ENCODE measurements at places on chromosomes 13 and 19. TPM values are rescaled to one million over a fixed set of nuclear protein-coding genes. Genes with fewer than 3 reads are reported as not detected.
A peak's percentile ranks its signal among the peaks of the same experiment; 100 is the strongest.

DNA sequence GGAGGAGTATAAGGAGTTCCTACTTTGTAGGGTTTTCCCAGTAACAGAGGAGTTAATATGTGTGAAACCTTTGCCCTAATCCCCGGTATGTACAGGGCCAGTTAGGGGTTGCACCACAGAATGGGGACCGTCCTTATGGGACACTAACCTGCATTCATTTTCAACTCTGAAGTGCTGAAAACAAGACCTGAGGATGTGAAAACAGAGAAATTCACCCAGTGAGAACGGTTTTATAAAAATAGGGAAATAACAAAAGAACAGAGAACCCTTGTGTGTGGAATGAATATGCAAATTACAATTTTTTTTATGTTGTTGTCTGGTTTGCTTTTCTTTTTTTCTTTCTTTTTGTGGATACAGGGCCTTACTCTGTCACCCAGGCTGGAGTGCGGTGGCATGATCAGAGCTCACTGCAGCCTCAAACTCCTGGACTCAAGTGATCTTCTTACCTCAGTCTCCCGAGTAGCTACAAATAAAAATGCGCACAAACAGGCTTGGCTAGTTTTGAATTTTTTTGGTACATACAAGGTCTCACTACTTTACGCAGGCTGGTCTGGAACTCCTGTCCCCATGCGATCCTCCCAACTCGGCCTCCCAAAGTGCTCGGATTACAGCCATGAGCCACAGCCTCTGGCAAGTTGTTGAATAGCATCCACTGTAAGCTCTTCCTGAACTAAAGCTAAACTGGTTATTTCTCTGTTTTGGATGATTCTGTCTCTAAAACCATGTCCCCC, 10.6 kb downstream of the CLC start:
- peaks cover 2% of the 10 kb centered on the region for H3K4me1 ChIP-seq
- peaks cover 11% of the 10 kb centered on the region for H3K27me3 ChIP-seq
- H3K27ac ChIP-seq: no peak overlapping the region
- no peak for DNase-seq

Gene C13orf42
- not detected for total RNA-seq

DNA sequence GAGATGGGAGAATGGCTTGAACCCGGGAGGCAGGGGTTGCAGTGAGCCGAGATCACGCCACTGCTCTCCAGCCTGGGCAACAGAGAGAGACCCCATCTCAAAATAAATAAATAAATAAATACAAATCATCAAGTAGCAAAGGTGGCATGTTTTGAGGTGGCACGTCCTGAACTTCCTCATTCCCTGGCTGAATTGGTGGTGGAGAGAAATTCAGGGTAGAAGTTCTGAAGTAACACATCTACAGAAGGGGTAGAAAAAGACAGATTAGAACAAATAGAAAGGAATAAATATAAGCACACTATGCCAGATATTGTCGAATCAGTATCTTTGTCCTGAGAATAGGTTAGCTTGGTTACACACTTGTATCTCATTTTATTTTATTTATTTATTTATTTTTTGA, 6.3 kb downstream of the IFI30 start:
- no peak for DNase-seq
- no peak overlapping the region for H3K27ac ChIP-seq
- no peaks in the 10 kb centered on the region for H3K4me1 ChIP-seq
- H3K27me3 ChIP-seq: no peaks in the 10 kb centered on the region

Gene ACER1
- 0.14 TPM for total RNA-seq

DNA sequence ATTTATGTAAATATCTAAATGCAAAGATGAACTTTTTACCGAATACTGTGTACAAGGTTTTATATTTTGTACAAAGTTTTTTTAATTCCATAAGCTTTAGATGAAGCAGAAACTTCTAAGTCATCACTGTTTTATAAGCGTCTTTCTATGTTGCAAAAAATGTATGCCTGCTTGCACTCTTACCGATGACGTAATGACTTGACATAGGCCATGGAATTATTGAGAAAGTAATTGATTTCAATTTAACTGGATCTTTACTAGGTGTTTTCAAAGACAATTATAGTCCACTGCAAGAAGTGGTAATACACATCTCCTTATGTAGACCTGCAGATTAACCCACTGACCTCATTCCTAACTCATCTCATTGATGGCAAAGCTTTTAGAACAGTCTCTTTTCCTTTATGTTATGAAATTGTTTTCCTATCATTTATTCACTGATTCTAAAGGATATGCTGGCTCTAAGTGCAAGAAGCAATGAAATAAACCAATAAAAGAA, 10.4 kb downstream of the DACH1 start:
- no peaks in the 10 kb centered on the region for H3K36me3 ChIP-seq
- no peak for DNase-seq
- no peak overlapping the region for H3K4me3 ChIP-seq
- H3K27me3 ChIP-seq: peaks cover 2% of the 10 kb centered on the region

GRCh38 chr13:80030491-80030890, 310.4 kb downstream of the SPRY2 start:
- H3K4me1 ChIP-seq: no peaks in the 10 kb centered on the region
- H3K4me3 ChIP-seq: no peak overlapping the region
- H3K27me3 ChIP-seq: no peaks in the 10 kb centered on the region
- no peak overlapping the region for H3K27ac ChIP-seq

DNA sequence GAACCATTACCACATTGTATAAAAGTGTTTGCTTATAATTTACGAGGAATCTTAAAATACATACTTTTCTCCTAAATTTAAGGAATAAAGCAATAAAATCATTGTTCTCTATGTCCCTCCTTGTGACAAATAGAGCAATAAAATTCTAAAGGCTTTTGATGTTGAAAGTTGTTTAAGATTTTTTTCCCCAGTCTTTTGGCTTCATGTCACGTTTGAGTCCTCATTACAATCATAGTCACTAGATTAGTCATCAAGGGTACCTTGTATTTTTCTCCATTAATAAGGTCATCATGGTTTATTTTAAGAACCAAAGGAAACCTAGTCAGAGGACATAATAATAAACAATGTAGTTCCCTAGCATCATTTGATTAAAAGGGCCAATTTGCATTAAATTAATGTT, 3.2 kb downstream of the WBP4 start:
- no peak overlapping the region for H3K27ac ChIP-seq
- peaks cover 36% of the 10 kb centered on the region for H3K36me3 ChIP-seq
- no peak overlapping the region for H3K4me3 ChIP-seq
- no peaks in the 10 kb centered on the region for H3K27me3 ChIP-seq
- peaks cover 24% of the 10 kb centered on the region for H3K4me1 ChIP-seq
- DNase-seq: no peak

DNA sequence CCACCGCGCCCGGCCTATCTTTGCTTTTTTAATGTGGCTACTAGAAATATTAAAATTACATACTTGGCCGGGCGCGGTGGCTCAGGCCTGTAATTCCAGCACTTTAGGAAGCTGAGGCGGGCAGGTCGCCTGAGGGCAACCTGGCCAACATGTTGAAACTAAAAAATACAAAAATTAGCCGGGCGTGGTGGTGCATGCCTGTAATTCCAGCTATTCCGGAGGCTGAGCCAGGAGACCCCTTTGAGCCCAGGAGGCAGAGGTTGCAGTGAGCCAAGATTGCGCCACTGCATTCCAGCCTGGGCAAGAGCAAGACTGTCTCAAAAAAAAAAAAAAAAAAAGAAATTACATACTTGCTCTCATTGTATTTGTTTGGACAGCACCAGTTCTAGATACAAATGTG, 34.8 kb upstream of the DPRX start:
- H3K27ac ChIP-seq: no peak overlapping the region
- no peaks in the 10 kb centered on the region for H3K27me3 ChIP-seq
- no peak overlapping the region for H3K4me3 ChIP-seq

- H3K27me3 ChIP-seq: no peaks in the 10 kb centered on the region
- peaks cover 87% of the 10 kb centered on the region for H3K4me1 ChIP-seq
- H3K4me3 ChIP-seq: peak overlapping the region; percentile 40
- peaks cover 27% of the 10 kb centered on the region for H3K36me3 ChIP-seq
- peak; percentile 85 for DNase-seq
- H3K27ac ChIP-seq: peak overlapping the region; percentile 87
These were observed 17.4 kb downstream of the GPR183 start for GRCh38 chr13:99289674-99290337.

- peak; percentile 82 for DNase-seq
- H3K27ac ChIP-seq: peak overlapping the region; percentile 81
- no peak overlapping the region for H3K4me3 ChIP-seq
- H3K4me1 ChIP-seq: peaks cover 86% of the 10 kb centered on the region
- H3K27me3 ChIP-seq: no peaks in the 10 kb centered on the region
These were observed 36.1 kb downstream of the ACTN4 start for GRCh38 chr19:38683393-38684077.

Gene SYT5
- total RNA-seq: 0.22 TPM

DNA sequence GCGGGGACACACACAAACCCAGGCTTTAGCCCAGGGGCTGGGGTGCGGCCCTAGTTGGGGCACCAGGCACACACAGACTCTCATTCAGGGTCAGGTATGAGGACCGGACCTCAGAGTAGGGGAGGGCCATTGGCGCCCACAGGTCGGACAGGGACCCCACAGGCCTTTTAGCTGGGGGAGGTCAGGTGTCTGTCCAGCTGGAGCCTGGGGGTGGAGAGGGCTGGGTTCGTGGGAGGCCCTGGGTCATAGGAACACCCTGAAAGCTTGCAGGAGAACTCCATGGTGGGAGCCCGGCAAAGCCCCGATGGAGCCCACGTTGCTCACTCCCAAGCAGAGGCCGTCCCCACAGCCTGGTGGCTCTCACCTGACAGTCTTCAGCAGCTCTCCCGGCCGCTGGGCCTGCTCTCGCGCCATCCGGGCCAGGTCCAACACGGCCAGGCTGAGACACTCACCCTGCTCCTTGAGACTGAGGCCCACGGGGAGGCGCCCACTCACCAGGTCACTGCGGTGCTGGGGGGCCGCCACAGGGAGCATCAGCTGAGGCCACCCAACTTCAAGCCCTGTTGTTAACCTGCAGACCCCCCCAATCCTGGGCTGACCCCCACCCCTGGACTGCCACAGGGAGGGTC, 5.0 kb downstream of the JAK3 start:
- DNase-seq: no peak
- H3K27ac ChIP-seq: no peak overlapping the region
- H3K4me1 ChIP-seq: peaks cover 38% of the 10 kb centered on the region
- H3K4me3 ChIP-seq: no peak overlapping the region

Gene ZNF575
- total RNA-seq: 3.7 TPM

GRCh38 chr19:2575734-2576481, 100.0 kb downstream of the GADD45B start:
- no peak for DNase-seq
- H3K4me1 ChIP-seq: no peaks in the 10 kb centered on the region
- no peak overlapping the region for H3K27ac ChIP-seq
- no peaks in the 10 kb centered on the region for H3K36me3 ChIP-seq

Gene ZNF324
- 7.0 TPM for total RNA-seq

DNA sequence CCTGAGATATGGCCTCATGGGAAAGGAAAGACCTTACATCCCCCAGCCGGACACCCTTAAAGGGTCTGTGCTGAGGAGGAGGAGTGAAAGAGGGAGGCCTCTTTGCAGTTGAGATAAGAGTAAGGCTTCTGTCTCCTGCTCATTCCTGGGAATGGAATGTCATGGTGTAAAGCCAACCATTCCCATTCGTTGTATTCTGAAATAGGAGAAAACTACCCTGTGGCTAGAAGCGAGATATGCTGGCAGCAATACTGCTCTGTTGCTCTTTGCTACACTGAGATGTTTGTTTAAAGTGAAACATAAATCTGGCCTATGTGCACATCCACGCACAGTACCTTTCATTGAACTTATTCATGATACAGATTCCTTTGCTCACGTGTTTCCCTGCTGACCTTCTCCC, 783 bp upstream of the ZNF587B start:
- H3K36me3 ChIP-seq: peaks cover 32% of the 10 kb centered on the region
- no peak overlapping the region for H3K4me3 ChIP-seq
- no peaks in the 10 kb centered on the region for H3K27me3 ChIP-seq
- H3K4me1 ChIP-seq: peaks cover 23% of the 10 kb centered on the region
- no peak for DNase-seq

- peaks cover 41% of the 10 kb centered on the region for H3K4me1 ChIP-seq
- no peaks in the 10 kb centered on the region for H3K27me3 ChIP-seq
- peak overlapping the region; percentile 98 for H3K27ac ChIP-seq
- peaks cover 4% of the 10 kb centered on the region for H3K36me3 ChIP-seq
These were observed 416 bp downstream of the BCKDHA start for GRCh38 chr19:41398050-41398418.

GRCh38 chr19:34475026-34475974, 6.3 kb upstream of the WTIP start:
- DNase-seq: peak; percentile 62
- H3K27me3 ChIP-seq: peaks cover 9% of the 10 kb centered on the region
- H3K4me1 ChIP-seq: peaks cover 10% of the 10 kb centered on the region
- H3K4me3 ChIP-seq: no peak overlapping the region
- H3K27ac ChIP-seq: peak overlapping the region; percentile 81

GRCh38 chr13:108807841-108808240, 178.4 kb downstream of the MYO16 start:
- no peak overlapping the region for H3K27ac ChIP-seq
- DNase-seq: no peak
- no peak overlapping the region for H3K4me3 ChIP-seq
- no peaks in the 10 kb centered on the region for H3K27me3 ChIP-seq
- no peaks in the 10 kb centered on the region for H3K4me1 ChIP-seq

GRCh38 chr13:27666951-27667350, 45.3 kb downstream of the POLR1D start:
- no peaks in the 10 kb centered on the region for H3K27me3 ChIP-seq
- peaks cover 11% of the 10 kb centered on the region for H3K36me3 ChIP-seq
- H3K4me3 ChIP-seq: no peak overlapping the region
- H3K27ac ChIP-seq: no peak overlapping the region

GRCh38 chr19:29495901-29496441, 29.8 kb upstream of the VSTM2B start:
- no peak for DNase-seq
- peaks cover 2% of the 10 kb centered on the region for H3K27me3 ChIP-seq
- H3K4me3 ChIP-seq: no peak overlapping the region

Gene S1PR4
- 32.7 TPM for total RNA-seq

DNA sequence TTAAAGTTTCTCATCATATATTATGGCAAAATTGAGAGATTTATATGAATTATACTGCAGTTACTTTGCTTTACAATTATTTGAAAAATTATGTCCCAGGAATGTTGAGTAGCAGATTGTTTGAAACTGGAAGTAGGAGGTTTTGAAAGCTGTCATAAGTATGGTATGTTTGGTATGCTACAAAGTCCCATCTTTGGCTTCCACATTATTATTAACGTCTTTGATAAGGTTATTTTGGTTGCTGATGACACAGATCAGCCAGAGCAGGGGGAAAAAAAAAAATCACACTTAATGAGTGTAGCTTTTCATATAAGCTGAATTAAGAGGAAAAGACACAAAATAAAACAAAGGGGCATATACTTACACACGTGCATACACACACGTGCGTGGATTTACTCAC, 130.1 kb downstream of the SLITRK1 start:
- no peak for DNase-seq
- no peaks in the 10 kb centered on the region for H3K4me1 ChIP-seq
- no peak overlapping the region for H3K27ac ChIP-seq
- no peak overlapping the region for H3K4me3 ChIP-seq
- H3K27me3 ChIP-seq: no peaks in the 10 kb centered on the region
- H3K36me3 ChIP-seq: no peaks in the 10 kb centered on the region

- no peaks in the 10 kb centered on the region for H3K27me3 ChIP-seq
- H3K27ac ChIP-seq: no peak overlapping the region
- H3K36me3 ChIP-seq: no peaks in the 10 kb centered on the region
- DNase-seq: no peak
- H3K4me3 ChIP-seq: no peak overlapping the region
- H3K4me1 ChIP-seq: no peaks in the 10 kb centered on the region
These were observed 428.6 kb downstream of the SLITRK1 start for GRCh38 chr13:83453723-83454122.
